ENCODE measurements at places on chromosomes 16 and 17.

DNA sequence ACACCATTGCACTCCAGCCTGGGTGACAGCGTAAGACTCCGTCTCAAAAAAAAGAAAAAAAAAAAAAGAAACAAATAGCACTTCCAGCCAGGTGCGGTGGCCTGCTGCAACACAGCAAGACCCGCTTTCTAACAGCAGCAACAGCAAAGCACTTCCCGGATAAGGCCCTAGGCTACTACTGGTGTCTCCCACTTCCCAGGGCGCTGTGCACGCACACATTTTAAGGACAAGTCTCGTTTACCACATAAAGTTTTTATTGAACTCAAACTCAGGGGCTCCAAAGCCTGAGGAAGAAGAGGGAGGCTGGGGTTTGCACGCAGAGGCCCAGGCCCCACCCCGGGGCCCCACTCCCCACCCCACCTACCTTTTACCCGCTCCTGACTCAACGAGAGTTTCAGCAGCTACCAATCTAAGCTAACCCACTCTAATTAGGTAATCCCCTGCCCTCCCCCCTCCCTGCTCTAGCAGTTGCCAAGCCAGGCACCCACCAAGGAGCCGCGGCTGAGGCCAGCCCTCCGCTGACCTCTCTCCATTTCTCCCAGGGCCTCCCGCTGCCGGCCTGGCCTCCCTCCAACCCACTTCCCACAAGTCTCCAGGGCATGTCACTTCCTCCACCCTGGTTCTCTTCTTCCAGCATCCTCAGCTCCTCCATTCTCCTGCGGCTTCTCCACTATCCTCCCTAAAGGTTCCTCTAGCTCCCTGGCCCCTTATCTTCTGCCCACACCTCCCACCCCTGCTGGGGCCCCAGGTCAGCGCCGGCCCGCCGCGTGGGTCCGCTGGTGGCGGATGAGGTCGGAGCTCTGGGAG, 2.4 kb downstream of the ZNF768 start:
- H3K4me3 ChIP-seq = peak overlapping the region; percentile 31
- DNase-seq = no peak
- H3K36me3 ChIP-seq = peaks cover 4% of the 10 kb centered on the region
- no peaks in the 10 kb centered on the region for H3K27me3 ChIP-seq
- H3K27ac ChIP-seq = no peak overlapping the region

- no peaks in the 10 kb centered on the region for H3K4me1 ChIP-seq
- DNase-seq = no peak
- H3K36me3 ChIP-seq = peaks cover 3% of the 10 kb centered on the region
- H3K27ac ChIP-seq = no peak overlapping the region
- H3K27me3 ChIP-seq = no peaks in the 10 kb centered on the region
- H3K4me3 ChIP-seq = no peak overlapping the region
These were observed 168.5 kb downstream of the BCAS3 start for GRCh38 chr17:60846175-60846574.

- DNase-seq = no peak
- no peak overlapping the region for H3K27ac ChIP-seq
- H3K4me3 ChIP-seq = no peak overlapping the region
- H3K27me3 ChIP-seq = no peaks in the 10 kb centered on the region
- peaks cover 16% of the 10 kb centered on the region for H3K36me3 ChIP-seq
- H3K4me1 ChIP-seq = peaks cover 16% of the 10 kb centered on the region
These were observed 3.8 kb downstream of the AXIN2 start for GRCh38 chr17:65557349-65558310.

GRCh38 chr16:85585711-85586110, 27.4 kb upstream of the GSE1 start:
- no peaks in the 10 kb centered on the region for H3K36me3 ChIP-seq
- H3K27me3 ChIP-seq = peaks cover 6% of the 10 kb centered on the region
- DNase-seq = no peak
- no peak overlapping the region for H3K27ac ChIP-seq
- no peak overlapping the region for H3K4me3 ChIP-seq

DNA sequence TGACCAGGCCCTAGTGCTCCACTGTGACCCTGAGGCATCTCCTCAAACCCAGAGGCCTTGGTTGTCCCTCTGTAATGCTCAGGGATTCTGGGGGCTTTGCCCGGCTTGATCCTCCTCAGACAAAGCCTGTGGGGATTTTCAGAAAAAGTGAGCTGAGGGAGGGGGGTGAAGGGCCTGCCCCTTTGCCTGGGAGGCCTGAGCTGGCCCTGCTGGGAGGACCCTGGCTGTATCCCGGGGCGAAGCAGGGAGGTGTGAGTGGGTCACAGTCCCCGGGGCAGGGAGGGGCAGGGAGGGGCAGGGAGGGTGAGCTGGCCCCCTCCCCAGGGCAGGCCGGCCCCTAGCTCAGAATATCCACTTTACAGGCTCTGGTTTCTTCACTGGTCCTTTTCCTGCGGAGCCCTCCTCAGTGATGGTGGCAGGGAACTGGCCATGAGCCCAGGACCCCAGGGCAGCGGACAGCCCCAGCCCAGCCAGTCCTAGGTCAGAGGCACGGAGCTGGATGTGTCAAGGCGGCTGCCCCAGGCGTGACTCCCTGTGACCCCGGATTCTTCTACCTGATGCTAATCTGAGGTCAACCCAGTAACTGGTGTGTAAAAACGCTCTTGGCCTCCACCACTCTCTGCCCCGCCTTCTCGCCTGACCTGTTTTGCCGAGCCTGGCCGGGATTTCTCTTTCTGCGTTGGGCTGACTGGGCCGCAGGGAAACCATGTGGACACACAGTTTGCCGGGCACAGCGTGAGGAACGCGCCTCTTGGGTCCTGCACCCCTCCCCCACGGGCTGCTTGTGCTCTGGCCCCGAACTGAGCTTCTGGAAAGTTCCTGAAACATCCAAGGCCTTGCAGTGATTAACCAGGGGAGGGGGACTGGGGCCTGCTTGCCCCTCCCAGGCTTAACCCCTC, 5.8 kb upstream of the FASN start:
- H3K36me3 ChIP-seq = peaks cover 3% of the 10 kb centered on the region
- H3K27me3 ChIP-seq = no peaks in the 10 kb centered on the region
- peak overlapping the region; percentile 87 for H3K27ac ChIP-seq
- peak overlapping the region; percentile 71 for H3K4me3 ChIP-seq

DNA sequence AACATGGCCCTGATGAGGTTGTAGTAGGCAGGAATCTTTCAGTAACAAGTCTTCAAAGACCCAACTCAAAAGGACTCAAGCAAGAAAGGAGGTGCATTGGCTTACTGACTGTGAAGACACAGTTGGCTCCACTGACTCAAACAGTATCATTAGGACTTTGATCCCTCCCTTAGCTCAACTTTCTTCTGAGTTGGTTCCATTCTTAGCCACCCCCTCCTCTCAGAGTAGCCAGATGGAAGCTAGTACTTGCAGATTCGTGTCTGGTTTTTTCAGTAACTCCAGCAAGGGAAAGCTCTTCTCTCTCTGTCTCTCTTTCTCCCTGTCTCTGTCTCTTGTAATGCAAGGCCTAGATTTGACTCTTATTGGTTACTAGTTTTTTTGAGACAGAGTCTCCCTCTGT, 5.0 kb upstream of the MAPK3 start:
- peaks cover 8% of the 10 kb centered on the region for H3K4me1 ChIP-seq
- no peak overlapping the region for H3K27ac ChIP-seq
- no peaks in the 10 kb centered on the region for H3K27me3 ChIP-seq
- H3K4me3 ChIP-seq = no peak overlapping the region
- H3K36me3 ChIP-seq = no peaks in the 10 kb centered on the region
- no peak for DNase-seq

DNA sequence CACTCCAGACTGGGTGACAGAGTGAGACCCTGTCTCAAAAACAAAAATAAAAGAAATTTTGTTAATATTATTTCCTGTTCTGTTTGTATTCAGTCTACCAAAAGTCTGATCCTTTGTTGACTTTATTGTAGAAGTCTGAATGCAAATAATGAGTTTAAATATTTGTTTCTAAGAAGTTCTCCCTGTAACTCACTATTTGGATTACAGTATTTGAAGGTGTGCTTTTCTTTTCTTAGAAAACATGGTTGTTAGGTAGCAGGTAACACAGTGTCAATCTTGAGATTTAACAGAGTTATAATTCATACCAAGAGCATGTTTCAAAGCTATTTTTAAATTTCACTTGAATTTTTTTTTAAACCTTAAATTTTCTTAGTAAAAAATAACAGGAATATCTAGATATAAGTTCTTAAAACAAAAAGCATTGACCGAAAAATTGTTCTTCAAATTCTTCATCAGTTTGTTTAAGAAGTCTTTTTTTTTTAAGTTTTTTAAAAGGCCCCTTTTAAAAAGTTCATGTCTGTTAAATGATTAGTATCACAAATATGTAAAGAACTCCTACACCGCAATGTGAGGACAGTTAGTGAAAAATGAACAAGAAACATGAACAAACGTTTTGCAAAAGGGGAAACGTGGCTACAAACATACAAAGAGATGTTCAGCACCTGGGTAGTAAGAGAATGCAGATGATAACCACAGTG, 35.0 kb downstream of the GAN start:
- peaks cover 22% of the 10 kb centered on the region for H3K36me3 ChIP-seq
- no peaks in the 10 kb centered on the region for H3K4me1 ChIP-seq
- no peaks in the 10 kb centered on the region for H3K27me3 ChIP-seq

DNA sequence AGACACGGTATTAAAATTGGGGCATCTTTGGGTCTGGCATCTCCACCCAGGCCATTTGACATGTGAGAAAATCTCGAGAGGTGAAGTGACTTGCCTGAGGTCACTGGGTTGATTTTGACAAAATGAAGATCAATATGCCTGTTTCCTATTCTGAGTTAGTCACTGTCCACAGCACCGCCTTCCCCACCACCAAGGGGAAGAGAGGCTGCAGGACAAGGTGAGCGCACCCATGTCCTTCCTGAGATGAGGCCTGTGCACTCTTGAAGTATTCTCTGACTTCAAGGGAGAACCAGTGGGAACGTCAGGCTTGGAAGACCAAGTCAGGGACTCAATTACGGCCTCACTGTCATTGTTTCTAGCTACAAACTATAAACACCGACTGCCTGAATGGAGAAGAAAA, 49.9 kb upstream of the WSB1 start:
- H3K27me3 ChIP-seq = no peaks in the 10 kb centered on the region
- no peaks in the 10 kb centered on the region for H3K36me3 ChIP-seq
- H3K4me1 ChIP-seq = peaks cover 34% of the 10 kb centered on the region
- H3K4me3 ChIP-seq = no peak overlapping the region
- peak overlapping the region; percentile 99 for H3K27ac ChIP-seq
- DNase-seq = no peak

GRCh38 chr17:46195217-46195855, 2.1 kb upstream of the KANSL1 start:
- peaks cover 28% of the 10 kb centered on the region for H3K4me1 ChIP-seq
- peak overlapping the region; percentile 91 for H3K4me3 ChIP-seq
- peaks cover 23% of the 10 kb centered on the region for H3K36me3 ChIP-seq
- DNase-seq = no peak
- peak overlapping the region; percentile 88 for H3K27ac ChIP-seq
- H3K27me3 ChIP-seq = no peaks in the 10 kb centered on the region

- H3K27me3 ChIP-seq = no peaks in the 10 kb centered on the region
- no peak for DNase-seq
- H3K4me1 ChIP-seq = peaks cover 13% of the 10 kb centered on the region
- no peak overlapping the region for H3K4me3 ChIP-seq
- peaks cover 26% of the 10 kb centered on the region for H3K36me3 ChIP-seq
These were observed 42.9 kb downstream of the BPTF start for GRCh38 chr17:67868176-67868575.

All from type B pancreatic cell (in vitro differentiated cells).